ENCODE measurements at places on chromosomes 2 and 18.

DNA sequence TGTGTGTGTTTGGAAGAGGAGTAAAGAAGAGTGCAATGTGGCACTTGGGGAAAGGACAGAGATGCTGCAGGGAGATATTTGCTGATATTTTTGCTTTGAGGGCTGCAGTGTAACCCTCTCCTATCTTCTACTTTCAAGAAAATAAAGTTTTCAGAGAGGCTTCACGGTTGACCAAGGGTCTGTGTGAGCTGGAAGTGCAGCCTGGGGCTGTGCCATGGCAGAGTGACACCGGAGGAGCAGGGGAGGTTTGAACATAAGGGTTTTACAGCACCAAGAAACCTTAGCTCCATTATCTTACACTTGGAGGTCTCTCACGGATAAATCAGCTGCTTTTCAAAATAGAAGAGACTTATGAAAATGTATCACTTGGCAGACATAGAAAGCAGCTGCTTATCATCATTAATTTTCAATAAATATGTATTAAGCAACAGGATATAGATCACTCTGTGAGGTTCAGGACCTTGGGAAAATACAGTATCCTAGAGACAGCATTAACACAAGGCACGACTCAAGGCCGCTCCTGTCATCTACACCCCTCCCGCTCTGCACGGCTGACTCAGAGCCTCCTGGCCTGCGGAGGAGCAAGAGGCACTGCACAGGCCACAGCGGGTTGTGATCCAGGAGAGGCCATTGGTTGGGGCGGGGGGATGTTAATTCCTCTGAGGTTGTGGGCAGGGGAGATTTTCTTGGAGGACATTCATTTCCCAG is 127.8 kb downstream of the COPS8 start:
- peak; percentile 14 for DNase-seq

GRCh38 chr2:13481201-13481600 is 764.5 kb downstream of the TRIB2 start:
- DNase-seq, result no peak

- DNase-seq, result no peak
Observed at GRCh38 chr18:25349926-25350487, 2.0 kb downstream of the ZNF521 start.

DNA sequence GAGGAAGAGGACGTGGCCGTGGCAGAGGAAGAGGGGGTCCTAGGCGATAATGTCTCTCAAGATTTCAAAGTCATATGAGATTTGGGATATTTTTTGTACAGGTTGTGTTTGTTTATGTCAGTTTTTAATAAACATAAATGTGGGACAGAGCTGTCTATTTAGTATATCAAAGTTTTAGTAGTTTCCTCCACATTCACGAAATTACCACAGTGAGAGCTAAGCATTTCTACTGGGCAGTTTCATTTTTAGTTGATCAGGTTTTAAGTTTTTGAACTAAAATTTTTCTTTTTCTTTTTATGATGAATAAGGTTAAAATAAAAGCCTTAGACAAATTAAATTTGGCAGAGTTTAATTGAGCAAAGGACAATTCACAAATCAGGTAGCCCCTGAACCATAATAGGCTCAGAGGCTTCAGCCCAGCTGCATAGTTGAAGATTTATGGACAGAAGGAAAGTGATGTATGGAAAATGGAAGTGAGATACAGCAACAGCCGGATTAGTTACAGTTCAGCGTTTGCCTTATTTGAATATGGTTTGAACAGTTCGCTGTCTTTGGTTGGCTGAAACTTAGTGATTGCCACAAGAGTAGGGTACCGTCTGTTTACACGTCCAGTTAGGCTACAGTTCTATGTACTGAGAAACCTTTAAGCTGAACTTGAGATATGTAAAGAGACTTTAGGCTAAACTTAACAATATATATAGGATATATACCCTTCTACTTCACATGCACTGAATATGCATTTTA is 17.1 kb downstream of the SNRPD1 start:
- no peak for DNase-seq

- peak; percentile 86 for DNase-seq
Observed at GRCh38 chr2:110101280-110101844, 14.3 kb downstream of the MALL start.

- no peak for DNase-seq
Observed at GRCh38 chr18:55353806-55354205, 234.2 kb downstream of the TCF4 start.

DNA sequence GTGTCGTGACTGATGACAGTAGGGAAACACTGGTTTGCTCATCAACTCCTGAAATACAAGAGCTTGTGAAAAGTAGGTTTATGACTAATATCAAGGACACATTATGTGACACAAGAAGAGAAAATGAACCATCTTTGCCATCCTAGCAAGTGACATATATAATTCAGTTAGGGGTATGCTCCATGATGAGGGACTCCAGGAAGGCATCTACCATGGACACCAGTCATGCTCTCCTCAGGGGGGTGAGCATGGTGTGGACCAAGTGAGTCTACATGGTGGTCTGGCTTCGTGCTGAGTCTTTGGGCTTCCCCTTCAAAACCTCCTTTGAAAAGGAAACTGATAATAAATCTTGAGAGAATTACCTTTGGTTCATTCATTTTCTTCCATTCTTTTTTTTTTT is 11.7 kb upstream of the SERPINB5 start:
- DNase-seq, result no peak

- DNase-seq, result no peak
Observed at GRCh38 chr18:46169464-46169941, 65.3 kb downstream of the HAUS1 start.

DNA sequence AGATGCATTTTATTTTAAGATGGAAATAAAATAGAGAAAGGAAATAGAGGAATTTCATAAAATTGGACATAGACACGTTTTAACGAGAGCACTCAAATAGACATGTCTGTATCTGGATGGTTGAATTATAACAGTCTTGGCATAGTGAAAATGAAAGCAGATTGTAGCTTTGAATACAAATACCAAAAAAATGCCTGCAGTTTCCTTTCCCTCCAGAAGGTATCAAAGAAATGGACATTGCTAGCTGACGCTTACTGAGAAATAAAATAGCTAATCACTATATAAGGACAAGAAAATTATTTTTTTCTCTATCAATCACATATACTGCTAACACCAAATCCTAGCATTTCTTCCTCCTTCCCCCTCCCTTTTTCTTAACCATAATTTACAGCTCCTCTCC is 11.4 kb upstream of the MAPRE2 start:
- no peak for DNase-seq

GRCh38 chr2:50748671-50749070 is 283.3 kb downstream of the NRXN1 start:
- DNase-seq, result no peak

DNA sequence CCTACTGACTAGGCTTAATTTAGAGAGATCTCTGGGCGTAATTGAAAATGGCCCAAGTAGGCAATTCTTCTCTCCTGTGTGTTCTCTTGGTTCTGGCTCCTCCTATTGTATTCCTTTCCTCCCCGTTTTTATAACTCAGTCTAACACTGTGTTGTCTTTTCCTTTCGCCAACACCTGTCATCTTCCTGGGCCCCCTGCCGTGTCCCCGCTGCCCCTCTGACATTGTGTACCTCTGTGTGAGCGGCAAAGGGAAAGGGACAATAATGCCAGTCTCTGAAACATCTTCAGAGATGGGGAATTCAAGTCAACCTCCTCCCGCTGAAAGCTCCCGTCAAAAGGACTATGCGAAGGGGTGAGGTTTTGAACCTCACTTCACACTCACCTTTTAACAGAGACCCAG is 210.9 kb downstream of the GBX2 start:
- no peak for DNase-seq

GRCh38 chr2:3446381-3446780 is 66.9 kb downstream of the TRAPPC12 start:
- no peak for DNase-seq

- no peak for DNase-seq
Observed at GRCh38 chr2:37274359-37274965, 43.0 kb downstream of the NDUFAF7 start.

DNA sequence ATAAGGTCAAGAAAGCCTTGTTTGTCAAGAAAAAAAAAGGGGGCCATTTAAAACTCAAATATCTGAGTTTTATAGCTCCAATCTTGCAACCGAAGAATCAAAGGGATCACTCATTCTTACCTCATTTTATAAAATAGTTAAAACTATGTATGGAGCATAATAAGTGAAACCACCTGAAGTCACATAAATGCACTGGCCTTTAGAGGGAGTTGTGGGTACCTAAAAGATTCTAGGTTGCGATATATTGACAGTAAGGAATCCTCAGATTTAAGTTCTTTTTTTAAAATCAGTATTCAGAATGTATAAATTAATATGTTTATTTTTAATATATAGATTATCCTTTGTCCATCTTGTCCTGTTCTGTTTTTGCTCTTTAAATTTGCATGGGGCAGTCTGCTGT is 3.4 kb downstream of the ARHGAP28 start:
- DNase-seq, result no peak

GRCh38 chr2:147227313-147227712 is 617.5 kb upstream of the ACVR2A start:
- DNase-seq, result no peak

GRCh38 chr2:47907039-47907781 is 912 bp upstream of the FBXO11 start:
- DNase-seq, result no peak

GRCh38 chr2:20111311-20112131 is 60.1 kb upstream of the LAPTM4A start:
- no peak for DNase-seq

Data from GOT3 (cell line).